Activated T-cell treated with anti-CD3 and anti-CD28 coated beads for 24 hours (primary cell): ENCODE measurements at places on chromosomes 4 and X.

DNA sequence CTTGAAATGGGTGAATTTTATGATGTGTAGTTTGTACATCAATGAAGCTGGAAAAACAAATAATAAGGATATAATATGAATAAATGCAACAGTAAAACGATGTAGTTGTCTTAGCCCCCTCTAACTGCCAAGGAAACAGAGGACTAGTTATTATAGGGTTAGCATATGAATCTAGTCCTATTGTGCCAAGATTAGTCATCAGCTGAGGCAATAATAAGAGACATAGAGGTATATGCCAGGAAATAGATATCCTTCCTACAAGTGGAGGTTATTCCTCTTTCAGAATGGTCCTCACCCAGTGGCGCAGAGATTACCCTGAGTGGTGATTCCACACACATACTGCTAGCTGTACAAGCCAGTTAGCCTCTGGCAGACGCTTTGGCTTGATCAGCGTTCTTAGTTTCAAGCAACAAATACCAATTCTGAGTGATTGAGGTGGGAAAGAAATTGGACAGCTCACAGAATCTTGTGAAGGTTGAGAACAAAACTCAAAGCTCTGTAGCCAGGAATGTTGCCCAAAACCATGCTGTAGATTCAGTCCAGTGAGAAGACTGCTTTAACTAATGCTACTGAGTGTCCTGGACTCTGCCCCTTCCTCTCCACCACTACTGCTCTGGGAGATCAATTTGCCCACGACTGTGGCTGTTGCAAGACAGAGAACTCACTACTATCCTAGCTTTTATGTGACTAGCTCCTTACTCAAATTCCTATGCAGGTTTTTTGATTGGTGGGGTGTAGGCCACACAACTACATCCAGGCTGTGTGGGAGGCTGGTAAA, 27.0 kb upstream of the ZNF280C start:
- DNase-seq, result no peak

DNA sequence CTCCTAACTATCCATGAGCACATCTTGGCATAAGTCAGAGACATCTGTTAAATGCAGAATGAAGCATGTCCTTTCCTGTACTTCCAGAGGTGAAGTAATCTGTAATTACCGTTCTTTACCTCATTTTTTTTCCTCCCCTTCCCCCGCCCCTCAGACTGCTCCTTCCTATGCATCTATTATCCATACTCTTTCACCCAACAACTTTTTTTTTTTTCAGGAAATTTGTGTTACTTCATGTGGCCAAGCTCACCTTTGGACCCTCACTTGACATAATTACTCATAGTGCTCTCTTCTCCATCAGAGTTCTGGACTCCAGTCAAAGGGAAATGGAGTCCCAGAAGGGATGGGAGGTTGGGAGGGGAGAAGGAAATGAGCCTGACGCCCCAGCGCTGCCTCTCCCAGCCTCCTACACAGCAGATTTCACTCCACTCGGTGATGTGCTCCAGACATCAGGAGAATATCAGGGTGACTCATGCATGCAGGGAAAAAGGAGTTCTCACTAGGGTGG, 568.8 kb downstream of the STIM2 start:
- no peak for DNase-seq

GRCh38 chrX:534804-535203, 95.8 kb upstream of the SHOX start:
- no peak for DNase-seq

DNA sequence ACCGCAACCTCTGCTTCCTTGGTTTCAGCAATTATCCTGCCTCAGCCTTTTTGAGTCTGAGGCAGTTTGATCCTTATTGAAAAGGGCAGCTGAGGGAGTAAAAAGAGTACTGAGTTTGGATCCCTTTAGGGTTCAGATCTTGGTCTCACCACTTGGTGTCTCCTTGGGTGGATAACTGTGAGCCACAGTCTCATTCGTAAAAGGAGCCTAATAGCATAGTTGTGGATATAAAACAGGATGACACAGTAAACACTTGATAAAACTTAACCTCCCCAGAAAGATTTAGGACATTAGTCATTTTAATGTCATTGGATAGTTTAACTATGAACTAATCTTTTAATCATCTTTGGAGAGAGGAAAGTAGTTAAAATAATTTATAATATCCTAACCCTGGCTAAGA, 173.0 kb downstream of the ANK2 start:
- no peak for DNase-seq

DNA sequence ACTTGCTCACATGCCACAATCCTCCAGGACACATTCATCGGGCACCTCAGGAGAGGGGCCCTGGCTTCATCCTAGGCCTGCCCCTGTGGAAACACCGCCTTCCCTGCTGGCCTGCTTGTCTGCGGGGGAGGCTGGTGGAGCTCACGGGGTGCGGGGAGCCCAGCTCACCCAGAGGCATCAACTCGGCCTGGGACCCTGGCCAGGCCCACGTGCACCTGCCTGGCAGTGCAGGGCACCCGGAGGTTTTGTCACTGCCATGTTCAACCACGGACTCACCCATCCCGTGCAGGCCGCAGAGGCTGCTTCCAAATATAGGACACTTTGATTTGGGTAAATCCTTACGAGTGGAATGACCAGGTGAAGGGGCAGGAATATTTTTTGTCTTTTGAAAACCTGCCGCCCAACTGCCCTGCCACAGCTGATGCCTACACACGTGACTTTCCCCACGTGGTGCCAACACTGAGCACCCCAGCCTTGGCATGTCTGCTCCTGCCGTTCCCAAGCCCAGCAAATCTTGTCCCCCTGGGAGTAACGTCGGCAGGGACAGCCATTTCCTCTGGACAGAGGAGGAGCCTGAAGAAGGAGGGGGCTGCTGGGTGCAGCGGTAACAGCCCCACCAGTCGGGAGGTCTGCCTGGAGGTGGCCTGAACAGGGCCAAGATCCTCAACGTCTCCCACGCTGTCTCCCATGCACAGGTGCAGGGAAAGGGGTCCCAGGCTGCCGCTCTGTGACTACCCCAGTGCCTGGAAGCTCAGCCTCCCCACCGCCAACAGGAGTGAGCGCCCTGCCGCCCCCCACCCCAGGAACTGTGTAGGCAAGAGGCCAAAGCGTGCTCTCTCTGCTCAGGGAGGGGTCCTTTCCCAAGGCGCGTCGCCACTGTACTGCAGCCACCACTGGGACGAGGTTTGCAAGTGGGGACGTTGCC, 8.5 kb downstream of the MXD4 start:
- no peak for DNase-seq

GRCh38 chr4:73842696-73843095, 6.2 kb downstream of the CXCL6 start:
- DNase-seq, result no peak

DNA sequence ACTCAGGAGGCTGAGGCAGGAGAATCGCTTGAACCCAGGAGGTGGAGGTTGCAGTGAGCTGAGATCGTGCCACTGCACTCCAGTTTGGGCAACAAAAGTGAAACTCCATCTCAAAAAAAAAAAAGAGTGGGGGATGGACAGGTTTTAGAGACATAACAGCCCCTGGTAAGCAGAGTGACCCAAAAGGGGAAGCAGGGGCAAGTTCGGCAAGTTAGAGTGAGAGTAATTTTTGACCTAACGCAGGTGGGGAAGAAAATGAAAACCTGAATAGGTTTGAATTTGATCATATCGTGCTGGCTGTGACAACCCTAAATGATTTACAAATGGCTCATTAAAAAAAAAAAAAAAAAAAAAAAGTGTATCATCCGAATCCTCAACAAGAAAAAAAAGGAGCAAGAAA, 25.7 kb upstream of the TMEM131L start:
- no peak for DNase-seq

- no peak for DNase-seq
These were observed 26.9 kb downstream of the AFF1 start for GRCh38 chr4:86961605-86962295.

GRCh38 chrX:154321594-154321993, 26.0 kb downstream of the TKTL1 start:
- DNase-seq, result no peak

DNA sequence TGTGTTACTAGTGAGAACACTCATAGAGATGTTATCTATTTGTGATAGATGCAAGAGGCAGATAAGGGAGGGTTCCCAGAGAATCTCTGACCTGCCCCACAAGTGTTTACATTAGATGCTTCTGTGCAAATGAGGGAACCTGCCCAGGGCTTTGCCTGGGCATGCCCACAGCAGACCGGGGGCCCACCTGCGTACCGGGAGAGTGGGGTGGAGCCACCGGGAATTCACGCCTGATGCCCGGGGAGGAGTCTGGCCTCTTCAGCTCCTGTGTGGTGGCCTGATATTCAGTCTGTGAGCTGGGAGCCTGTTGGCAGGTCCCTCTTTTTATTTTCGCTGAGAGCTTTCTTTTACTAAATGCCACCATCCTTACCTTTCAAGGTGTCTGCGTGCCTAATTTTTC, 155.7 kb downstream of the SNCA start:
- DNase-seq, result no peak

GRCh38 chr4:185580699-185581098, 45.4 kb upstream of the PDLIM3 start:
- no peak for DNase-seq

- no peak for DNase-seq
These were observed 38.1 kb downstream of the LAMTOR3 start for GRCh38 chr4:99856166-99856565.

DNA sequence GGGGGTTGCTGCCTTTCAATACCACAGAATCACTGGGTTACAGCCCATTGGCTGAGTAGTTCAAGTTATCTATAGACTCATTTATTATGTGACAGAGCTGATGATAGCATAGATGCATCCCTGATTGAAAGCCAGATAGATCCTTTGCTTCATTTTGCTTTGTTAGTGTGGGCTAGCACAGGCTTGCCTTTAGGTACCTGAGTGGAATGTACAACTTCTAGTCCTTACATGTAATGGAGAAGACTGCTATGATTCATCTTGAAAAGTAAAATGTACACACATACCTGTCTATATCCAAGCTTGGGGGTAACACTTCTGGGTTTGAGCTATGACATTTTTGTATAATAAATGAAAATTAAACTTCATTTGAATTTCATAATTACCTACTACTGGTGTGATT, 226.0 kb upstream of the FTHL17 start:
- no peak for DNase-seq

DNA sequence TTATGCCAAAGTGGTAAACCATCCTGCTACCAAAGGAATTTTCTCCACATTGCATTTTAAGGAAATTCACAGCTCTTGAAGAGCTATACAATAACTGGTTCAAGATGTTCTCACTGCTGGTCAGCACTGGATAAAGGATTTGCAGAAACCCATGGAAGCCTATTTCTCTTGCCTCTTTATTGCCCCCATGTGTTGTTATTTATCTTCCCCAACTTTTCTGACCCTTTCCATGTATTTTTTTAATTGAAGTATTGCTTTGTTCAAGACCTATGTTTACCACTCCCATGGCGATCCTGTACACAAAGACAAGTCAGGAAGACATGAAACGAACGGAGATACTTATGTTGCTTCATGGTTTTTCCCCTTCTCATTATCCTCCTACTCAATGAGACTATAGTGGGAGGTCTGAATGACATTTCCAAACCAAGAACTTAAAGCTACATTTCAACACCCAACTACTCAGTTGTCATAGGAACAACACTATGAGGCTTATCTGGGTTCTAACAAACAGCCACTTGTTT, 566.4 kb upstream of the DIPK2B start:
- DNase-seq, result no peak

DNA sequence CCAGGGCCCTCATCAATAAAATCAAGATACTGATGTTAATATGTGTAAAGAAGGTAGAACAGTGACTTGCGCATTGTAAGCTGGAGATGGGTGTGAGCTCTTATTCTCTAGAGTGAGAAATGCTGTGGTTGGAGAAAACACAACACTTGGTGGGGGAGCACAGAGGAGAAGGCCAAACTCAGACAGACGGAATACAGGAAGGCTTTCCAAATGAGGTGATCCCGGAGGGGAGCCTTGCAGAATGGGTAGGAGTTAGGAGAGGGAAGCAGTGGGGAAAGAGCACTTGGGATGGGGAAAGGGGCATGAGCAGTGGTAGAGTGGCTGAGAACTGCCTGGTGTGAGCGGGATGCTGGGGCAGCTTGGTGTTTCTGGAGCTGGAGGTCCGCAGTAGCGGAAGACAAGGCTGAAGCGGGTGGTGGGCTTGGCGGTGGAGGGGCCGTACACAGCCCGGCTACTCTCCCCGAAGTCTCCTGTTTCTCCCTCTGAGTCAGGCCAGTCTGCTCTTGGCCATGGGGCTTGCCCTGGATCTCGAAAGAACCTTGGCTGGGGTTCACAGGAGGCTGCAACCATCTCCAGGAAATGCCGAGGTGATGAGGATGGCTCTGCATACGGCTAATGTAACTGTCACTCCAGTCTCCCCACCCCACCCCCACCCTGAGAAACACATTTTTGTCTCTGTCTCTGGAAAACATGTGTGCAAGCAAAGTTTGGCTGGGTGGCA, 11.3 kb upstream of the PLAC1 start:
- DNase-seq, result no peak

DNA sequence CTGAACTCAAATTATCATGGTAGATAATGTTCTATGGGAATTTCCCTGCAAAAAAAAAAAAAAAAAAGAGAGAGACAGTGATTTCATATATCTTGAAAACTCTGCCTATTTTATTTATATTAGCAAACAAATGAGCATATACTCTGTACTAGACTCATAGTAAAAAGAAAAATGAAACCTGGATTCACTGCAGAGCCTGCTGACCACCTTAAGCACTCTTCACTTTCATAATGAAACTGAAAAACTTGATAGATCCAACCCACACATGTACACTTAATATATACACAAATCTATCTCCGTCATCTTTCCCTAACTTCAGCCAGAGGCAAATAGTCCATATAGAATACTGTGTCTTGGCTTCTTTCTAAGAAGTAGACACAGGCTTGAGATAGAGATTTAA, 226.1 kb upstream of the KCNIP4 start:
- no peak for DNase-seq

DNA sequence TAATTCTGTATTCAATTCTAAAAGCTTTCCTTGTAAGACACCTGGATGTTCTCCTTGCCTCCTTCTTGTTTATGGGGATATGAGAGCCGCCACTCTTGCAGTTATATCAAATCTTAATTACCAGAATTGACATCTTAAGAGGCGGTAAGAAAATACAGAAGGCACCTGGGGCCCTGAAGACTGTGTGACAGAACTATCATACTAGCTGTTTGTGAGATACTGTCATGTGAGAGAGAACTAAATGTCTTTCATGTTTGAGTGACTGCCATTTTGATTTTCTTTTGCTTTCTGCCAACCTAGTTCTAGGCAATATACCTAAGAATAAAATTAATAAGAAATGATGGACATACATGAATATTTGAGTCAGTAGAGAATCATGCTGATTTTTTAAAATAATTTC, 340.2 kb upstream of the SMIM31 start:
- no peak for DNase-seq

GRCh38 chrX:46208225-46208854, 336.9 kb downstream of the ZNF674 start:
- DNase-seq, result no peak

DNA sequence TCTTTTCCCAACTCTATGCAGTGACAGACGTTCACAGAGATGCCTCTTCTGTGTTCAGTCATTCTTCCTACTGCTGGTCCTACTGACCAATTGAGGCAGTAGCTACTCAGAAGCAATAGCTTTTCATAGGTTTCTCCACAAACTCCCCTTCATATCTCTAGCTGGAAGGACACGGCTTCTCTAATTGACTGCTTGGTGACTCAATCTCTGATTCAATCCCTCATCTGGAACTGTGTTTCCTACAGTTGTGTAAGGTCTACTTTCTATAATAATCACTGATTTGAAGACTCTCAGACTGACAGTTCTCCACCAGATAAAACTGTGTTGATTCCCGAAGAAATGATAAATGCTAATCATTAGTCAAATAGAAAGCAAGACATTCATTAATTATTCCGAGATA, 111.5 kb downstream of the DTHD1 start:
- DNase-seq, result no peak
